Stimulated activated CD4-positive, alpha-beta T cell treated with anti-CD3 and anti-CD28 coated beads, Interleukin-1b, Interleukin-23, amount 100 ng/mL, for 1 hour (primary cell): ENCODE measurements at places on chromosomes 6 and 20.

DNA sequence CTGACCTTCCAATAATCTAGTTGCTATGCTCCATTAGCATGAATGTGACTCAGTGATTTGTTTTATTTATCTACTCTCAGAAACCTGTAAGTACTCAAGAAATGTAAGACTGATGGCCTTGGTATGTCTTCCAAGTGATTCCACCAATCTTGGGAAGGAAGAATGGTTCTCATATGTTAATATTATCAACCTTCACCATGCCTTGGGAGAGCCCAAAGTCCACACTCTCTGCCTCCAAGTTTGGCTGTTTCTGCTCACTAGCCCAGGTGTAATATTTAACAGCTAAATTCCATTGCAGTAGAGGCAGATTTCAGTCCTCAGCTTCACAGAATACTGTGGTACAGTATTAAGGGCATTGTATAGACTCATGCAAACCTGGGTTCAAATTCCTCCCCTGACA is 51.8 kb downstream of the CLIC5 start:
- no peak for DNase-seq

DNA sequence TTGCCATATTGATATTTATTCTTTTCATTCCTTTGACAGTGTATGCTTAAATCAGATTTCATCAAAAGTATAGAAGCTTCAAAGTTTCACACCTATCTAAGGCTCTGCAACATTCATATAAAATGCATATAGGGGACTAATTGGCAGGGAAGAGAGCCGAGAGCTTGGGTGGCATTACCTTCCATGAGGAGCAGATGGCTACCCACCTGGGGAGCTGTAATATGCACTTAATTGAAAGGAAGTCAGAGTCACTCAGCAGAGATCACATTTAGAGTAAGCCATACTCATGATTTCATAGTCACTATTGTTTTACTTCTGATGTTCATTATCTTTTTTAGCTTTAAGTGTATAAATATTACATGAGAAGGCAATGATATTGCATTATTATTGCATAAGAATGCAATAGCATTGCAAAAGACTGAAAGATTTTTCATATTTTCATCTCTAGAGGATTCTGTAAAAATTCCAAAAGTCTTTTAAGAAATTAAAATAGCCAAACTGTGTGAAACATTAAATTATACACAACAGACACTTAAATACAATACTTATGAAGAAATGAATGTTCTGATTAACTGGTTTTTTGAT is 1305.2 kb downstream of the EPHA7 start:
- DNase-seq: no peak

- DNase-seq: no peak
Observed at GRCh38 chr6:105954148-105954547, 132.0 kb upstream of the PRDM1 start.

DNA sequence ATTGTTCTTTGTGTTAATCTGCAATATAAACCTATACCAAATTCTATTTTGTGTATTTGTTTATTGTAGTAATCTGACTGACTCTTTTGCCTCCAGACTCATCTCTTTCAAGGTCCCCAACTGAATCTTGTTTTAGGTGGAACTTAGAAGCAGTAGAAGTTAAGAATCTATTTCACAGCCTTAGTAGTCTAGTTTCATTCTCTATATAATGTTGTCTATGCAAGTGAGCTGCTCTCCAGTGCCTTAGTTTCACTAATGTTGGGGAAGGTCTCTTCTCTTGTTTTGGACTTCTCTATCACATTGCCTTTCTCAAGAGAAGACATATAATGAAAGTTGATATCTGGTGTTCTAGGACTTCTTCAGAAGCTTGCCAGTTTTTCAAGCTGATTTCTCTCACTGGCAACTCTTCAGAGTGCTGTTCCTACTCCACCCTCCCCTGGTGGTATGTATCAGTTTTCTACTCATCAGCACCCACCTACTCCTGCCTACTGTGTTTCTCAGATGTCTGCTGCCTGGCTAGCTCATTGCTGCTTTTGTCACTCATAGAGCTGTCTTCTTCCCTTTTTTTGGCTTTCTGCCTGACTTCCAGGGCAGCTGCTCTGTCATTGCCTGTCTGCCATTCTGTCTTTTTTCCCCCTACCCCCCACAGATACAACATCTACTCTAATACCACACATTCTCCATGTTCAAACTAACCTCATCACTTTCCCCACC is 82.1 kb downstream of the PTPRA start:
- no peak for DNase-seq

DNA sequence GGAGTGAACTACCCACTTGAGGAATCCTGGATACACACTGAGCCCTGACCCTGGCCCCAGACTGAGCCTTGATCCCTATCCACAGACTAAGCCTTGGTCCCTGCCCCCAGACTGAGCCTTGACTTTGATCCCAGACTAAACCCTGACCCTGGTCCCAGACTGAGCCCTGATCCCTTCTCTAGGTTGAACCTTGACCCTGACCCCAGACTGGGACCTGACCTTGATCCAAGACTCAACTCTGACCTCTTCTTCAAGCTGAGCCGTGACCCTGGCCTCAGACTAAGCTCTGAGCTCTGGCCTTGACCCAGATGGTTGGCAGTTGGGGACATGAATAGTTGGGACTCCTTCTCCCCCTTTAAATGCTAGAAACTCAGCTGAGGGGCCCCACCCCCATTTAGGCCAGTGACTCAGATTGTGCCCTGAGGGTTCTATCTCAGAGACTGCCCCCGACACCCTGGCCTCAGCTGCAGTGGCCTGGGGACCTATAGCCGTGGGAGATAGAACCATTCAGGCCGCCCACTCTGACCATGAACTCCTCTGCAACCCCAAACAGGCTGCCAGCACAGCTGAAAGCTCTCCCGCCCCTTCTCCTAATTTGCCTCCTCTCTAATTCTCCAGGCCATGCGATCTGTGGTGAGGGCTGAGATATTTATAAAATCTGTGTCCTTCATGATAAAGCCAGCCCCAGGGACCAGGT is 84.7 kb downstream of the DLGAP4 start:
- no peak for DNase-seq

- no peak for DNase-seq
Observed at GRCh38 chr6:119348096-119348747, 1.3 kb downstream of the MAN1A1 start.

DNA sequence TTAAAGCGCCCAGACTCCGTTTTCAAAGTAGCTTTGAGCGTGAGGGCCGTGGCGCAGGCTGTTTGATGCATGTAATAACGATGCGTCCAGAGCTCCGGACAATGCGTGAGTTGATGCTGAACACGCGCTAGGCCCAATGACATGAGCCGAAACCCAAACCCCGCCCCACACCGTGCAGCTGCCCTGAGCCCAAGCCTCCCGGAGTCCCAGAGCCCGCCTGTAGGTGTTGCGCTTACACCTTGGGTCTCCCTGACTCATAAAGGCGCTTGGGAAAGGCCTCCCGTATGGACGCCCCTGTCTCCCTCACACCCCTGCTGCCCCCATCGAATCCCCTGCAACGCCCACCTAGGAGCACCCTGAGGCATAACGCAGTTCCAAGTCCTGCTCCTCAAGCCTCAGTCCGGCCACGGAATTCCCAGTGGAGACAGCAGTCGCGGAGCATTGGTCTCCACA is 87.6 kb downstream of the ERMARD start:
- no peak for DNase-seq

DNA sequence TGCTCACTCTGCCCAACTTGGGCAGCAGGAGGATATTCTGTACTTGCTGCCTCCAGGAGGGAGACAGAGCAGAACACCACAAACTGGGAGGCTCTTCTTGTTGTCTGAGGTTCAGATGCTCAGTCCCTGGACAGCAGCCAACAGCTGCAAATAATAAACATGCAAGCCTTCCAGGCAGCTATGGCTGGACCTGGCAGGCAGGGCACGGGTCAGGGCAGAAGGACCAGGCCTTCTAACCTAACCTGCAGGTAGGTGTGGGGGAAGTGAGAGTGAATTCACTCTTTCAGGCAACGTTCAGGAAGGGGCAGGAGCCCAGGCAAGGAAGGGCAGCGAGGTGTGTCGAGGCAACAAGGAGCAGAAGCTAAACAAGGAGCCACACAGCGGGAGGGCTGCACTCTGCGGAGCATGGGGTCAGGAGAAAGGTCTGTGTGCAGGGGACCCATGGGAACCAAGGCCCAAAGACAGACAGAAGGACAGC is 31.5 kb downstream of the NINL start:
- no peak for DNase-seq

DNA sequence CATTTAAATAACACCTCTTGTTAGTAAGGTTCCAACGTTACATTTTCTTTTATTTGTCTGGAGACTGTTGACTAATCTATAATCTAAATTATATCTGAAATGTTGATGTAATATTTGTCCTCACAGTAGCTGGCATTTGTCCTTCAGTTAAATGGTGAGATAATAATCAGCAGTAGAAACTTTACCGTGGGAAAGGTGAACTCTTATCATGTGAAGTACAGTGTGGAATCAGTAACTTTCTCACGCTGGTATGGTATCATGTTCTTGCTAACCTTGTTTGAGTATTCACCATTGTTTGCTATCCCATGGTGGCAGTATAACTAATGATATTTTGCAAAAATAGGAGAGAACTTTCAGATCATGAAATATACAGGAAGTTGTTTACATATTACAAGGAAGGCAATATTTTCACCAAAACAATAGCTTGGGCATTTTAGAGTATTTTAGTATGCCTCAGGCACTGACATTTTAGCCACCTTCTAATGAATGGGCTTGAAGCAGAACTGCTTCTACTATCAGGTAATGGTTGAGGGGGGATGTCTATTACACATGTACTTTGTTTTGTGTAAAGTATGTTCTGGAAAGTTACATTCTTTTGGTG is 4.8 kb downstream of the GMNN start:
- DNase-seq: no peak

- DNase-seq: no peak
Observed at GRCh38 chr20:5766085-5766764, 16.0 kb downstream of the SHLD1 start.

GRCh38 chr6:162173466-162173865 is 554.1 kb downstream of the PRKN start:
- DNase-seq: no peak

DNA sequence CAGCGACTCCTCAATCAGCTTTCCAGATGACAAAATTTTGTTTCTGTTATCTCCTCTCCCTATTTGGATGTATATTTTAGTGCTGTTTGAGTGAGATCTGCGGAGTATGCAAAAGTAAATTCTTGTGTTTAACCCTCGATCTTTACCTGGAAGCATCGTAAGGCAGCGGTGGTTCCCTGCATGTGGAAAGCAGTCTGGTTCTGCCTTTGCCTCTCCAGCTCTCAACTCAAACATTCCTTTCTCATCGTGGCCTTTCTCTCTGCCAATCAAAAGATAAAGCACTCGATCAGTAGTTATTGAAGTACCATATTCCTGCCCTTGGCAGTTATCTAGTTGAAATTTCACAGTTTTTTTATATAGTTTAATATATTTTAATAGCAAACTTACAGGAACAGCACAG is 44.0 kb upstream of the BTN3A2 start:
- no peak for DNase-seq
